C1 segment of cervical spinal cord (tissue), 14 donors: ENCODE measurements at places on chromosomes 16 and 17.
A peak's percentile ranks its signal among the peaks of the same experiment; 100 is the strongest.

DNA sequence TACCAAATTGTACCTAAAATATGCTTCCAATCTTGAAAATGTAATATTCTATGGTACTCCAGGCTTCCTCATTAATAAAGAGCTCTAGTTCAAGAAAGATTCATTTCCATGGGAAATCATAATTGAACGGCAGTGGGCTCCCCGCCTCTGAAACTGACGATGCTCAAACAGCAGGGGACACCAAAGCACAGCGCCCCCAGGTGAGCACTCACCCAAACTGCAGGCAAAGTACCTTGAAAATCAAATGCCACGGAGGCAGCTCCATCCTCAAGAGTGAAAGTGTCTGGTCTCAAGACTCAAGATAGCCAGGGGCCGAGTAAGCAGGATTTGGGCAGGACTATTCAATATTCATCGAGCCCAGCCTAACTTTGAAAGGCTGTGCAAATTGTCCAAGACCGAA lies 217.4 kb upstream of the TNRC6C start:
- DNase-seq, result no peak

DNA sequence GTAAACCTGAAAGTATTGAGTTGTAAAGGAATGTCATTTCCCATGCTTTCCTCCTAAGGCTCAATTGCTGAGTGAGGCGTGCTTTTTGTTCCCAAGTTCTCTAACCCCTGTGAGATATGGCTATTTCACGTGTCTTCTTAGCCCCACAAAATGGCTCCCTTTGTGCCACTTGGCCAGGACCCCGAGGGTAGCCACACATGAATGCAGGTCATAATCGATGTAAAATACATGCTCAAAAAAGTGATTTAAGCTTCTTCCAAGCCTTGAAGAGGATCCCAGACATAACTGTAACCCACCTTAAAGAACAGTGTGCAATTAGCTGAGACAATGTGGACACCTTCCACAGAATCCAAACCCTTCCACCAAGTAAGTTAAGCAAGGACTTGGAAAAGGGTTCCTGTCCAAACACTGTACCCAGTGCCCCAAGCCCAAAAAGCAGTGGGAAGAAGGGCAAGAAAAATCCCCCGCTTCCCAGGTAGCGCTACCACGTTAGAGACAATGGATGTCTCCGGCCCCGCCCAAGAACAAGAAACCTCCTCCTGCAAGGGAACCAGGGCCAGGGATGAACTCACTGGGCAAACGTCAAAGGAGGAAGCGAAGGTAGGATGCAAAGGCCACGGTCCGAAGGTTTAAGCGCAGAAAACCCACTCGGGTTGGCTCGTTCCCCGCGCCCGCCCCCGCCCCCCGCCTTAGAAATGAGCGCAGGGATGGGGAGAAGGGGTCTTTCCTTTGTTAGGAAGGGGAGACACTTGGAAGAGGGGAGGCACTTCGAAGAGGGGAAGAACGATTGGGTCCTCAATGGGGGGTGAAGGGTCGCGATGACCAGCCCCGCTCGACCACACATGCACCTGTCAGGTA lies 1.2 kb downstream of the JPT1 start:
- no peak for DNase-seq

DNA sequence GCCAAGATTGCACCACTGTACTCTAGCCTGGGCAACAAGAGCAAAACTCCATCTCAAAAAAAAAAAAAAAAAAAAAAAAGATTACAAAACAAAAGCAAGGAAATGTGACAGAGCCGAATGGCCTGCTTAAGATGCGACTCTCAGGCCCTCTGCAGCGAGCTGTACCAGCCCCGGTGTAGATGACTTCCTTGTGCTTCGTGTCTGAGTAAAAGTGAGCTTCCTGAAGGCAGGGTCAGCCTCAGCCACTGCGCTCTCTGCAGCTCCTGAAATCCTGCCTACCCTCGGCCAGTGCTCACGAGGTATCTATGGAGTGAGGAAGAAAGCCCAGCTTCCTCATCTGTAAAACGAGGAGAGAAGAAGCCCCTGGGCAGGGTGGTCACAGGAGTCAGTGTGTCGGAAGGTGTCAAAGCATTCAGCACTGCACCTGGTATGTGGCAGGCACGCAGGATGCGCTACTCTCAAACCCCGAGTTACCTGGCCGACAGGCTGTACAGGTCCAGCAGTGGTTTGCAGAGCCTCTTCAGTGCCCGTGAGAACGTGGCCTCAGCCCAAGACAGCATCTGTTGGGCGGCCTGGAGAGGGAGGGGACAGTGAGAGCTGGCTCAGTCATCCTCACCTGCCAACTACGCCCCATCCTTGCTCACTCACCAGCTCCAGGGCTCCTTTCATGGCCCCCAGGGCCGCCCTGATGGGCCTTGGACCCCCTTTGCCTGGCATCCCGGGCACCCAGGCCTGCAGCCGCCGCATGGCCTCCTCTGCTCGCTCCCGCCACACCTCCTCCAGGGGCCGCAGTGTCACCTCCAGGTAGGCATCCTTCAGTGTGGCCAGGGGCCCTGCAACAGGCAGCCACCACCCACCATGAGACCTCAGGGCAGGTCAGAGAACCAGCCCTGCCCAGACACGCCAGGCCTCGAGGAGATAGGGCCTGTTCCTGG lies 44.6 kb downstream of the RMI2 start:
- no peak for DNase-seq

GRCh38 chr17:39653662-39654331 lies 11.4 kb upstream of the TCAP start:
- DNase-seq, result peak; percentile 70

- peak; percentile 66 for DNase-seq
These were observed 727 bp downstream of the CORO7 start for GRCh38 chr16:4415538-4416199.

DNA sequence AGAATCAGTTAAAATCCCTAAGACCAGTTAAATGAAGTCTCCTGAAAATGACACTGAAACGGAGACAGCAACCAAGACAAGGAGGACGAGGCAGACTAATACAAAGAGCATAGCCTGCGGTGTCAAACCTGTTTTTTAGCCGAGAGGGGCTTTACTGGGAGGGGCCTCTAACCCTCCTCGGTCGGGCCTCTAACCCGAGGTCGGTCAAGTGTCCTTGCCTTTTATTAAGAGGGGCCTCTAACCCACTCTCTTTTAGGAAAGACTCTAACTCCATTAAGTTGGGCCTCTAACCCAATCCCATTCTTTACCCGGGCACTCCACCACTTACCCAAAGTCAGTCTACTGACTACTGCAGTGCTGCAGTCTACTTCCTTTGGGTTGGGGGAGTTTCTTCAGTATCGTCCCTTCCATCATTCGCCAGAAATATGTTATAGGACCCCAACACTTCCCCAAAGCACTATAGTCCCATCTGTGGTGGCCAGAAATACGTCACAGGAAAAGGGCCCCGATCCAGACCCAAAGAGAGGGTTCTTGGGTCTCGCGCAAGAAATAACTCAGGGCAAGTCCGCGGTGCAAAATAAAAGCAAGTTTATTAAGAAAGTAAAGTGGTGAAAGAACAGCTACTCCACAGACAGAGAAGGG lies 39.2 kb upstream of the ARL4D start:
- DNase-seq, result no peak

GRCh38 chr17:75757086-75757681 lies 7.8 kb downstream of the GALK1 start:
- no peak for DNase-seq

DNA sequence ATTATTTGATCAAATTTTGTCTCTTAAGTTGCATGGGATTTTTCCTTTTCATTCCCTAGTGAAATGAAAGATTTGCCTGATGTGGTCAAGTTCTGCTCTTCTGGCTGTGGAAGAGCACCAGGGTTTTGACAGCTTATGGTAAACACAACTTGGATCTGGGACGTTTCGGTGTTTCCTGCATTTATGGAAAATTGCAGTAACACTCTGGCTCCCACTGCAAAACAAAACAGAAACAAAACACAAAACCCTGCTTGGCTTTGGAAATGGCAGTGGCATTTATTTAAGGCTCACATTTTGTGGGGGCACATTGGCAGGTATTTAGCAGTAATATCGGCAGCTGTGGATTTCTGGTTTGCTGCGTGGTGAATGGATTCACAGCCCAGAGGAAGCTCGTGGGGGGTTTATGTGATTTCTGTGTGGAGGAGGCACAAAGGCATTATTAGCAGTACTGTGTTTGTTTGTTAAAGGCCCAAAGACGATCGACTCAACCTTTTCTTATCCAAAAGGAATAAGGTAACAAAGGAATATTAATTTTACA lies 377.8 kb downstream of the SNX29 start:
- DNase-seq, result no peak

DNA sequence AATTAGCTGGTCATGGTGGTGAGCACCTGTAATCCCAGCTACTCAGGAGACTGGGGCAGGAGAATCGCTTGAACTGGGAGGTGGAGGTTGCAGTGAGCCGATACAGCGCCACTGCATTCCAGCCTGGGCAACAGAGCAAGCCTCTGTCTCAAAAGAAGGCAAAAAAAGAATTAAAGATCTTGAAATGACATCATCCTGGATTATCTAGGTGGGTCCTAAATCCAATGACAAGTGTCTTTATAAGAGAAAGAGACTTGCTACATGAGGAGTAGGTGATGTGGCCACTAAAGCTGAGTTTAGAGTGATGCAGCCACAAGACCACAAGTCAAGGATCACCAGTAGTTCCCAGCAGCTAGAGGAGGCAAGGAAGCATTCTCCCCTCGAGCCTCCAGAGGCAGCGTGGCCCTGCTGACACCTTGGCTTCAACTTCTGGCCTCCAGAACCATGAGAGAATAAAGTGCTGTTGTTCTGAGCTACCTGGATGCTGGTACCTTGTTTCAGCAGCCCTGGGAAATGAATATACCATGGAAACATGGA lies 15.8 kb downstream of the CIITA start:
- no peak for DNase-seq

DNA sequence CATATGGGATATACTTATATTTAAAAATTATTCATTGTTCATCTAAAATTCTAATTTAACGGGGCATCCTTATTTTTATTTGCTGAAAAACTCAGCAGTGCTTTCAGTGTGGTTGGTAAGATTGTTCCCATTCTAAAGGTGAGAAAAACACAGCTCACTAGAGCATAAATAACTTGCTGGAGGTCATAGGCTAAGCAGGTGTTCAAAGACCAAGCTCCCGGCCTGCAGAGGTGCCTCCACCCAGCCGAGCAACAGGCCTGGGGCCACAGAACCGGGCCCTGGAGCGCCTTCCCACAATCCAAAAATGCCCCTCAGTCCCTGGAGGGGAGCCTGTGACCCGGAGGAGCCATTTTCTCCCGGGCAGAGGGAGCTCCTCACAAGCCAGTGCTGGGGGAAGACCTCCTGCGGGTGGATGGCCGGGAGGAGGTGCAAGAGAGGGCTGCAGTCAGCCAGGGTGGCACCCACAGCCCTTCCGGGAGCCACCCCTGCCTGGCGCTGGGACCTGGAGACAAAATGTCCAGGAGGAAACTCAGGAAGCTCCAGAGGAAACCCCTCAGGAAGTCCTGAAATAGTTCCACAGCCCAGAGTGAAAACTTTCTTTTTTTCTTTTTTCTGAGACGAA lies 14.7 kb downstream of the ABR start:
- DNase-seq, result no peak

- DNase-seq, result no peak
These were observed 99.0 kb downstream of the CMIP start for GRCh38 chr16:81543571-81543970.

DNA sequence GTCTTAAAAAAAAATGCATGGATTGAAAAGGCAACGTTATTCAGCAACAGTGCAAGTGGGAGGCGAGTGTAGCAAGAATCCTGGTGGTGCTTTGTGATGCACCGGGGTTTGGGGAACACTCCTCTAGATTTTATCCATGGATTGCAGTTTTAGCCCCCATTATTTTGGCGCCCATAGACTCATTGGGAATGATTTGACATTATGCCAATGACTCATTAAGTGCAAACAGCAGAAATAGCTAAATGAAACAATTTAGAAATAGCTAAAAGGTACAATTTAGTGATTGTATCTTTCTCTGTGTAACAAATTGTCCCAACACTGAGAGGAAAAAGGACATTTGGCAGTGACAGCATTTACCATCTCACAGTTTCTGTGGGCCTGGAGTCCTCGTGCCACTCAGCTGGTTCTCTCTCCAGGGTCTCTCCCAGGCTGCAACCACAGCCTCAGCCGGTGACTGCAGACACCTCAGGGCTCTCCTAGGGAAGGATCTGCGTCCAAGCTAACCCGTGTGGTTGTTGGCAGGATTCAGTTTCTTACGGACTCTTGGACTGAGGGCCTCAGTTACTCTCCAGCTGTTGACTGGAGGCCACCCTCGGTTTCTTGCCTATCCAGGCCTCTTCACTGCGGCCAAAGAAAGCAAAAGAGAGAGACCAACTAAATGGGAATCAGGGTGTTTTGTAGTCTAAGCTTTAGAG lies 398.7 kb downstream of the SNX29 start:
- peak; percentile 4 for DNase-seq

DNA sequence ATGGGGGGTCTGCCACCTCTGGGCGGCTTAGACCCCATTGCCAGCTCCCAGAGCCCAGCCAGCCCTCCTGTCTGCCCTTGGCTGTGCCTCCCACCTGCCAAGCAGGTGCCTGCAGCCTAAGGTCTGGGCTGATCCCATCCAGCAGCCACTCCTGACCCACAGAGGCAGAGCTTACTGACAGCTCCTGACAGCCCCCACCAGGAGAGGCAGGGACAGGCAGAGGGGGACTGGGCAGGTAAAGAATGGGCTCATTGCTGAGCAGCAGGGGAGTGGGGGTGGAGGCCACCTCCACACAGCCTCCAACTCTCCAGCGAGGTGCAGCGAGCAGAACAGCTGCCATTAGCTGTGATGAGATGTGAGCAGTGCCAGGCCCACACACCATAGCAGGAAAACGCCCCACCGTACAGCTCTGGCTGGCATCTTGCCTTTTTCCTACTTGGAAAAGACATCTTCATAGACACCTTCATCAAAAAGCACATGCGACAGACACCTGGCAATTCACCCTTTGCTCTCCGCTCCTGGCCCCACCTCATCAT lies 164.4 kb downstream of the C16orf78 start:
- DNase-seq, result no peak

GRCh38 chr17:44331249-44331760 lies 6.7 kb upstream of the SLC25A39 start:
- peak; percentile 60 for DNase-seq

DNA sequence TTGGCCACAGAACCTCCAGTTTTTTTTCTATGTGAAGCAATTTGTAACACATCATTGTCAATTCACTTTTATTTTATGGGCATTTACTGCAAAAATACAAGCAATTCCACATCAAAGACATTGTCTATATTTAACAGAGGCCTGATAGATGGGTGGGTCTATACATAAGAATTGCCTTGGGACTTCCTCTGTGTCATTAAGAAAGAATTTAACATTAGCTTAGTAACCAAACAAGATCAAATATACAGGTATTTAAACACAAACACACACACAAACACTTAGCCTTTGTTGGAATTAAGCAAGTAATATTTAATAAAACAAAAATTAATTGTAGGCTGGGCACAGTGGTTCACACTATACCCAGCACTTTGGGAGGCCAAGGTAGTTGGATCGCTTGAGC lies 4.3 kb upstream of the PITPNC1 start:
- DNase-seq, result no peak

GRCh38 chr17:49445591-49445990 lies 30.9 kb upstream of the PHB1 start:
- DNase-seq, result no peak

DNA sequence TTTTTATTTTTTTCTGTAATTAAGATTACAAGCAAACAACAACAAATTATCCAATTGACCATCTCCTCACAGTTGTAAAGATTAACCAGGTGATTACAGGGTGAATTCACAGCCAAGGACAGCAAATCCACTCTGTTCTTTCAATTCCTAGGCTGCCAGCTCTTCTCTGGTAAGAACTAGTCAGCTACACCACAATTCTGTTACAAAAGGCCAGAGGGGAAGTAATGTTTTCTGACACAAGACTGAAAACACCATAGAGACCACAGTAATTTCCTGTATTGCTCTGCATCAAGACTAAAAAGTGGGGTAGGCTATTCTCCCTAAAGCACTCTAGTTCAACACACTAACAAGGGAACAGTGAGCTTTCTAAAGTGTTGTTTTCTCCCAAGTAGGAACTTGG lies 10.6 kb downstream of the CA10 start:
- DNase-seq, result no peak

- no peak for DNase-seq
These were observed 457.7 kb upstream of the MAF start for GRCh38 chr16:80058214-80058613.
